ENCODE measurements at places on chromosomes 4 and X.

- DNase-seq, result no peak
Measured at GRCh38 chr4:95095348-95095974, 337.7 kb downstream of the BMPR1B start.

DNA sequence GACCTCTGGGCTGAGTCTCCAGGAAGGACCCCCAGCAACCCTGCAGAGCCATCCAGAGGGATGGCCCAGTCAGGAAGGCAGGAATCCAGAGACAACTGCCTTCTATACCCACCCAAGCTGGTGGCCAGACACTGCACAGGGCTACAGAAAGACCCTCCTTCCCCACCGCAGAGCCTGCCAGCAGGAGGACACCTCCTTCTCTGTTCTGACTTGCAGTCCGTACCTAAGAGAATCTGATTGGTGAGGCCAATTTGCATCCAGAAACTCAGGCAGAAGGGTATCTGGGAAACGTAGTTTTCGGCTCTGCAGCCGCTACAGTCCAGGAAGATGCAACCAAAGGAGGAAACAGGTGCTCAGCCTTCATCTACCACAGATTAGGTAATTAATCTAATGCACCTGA is 155.4 kb upstream of the FRG1 start:
- DNase-seq, result no peak

DNA sequence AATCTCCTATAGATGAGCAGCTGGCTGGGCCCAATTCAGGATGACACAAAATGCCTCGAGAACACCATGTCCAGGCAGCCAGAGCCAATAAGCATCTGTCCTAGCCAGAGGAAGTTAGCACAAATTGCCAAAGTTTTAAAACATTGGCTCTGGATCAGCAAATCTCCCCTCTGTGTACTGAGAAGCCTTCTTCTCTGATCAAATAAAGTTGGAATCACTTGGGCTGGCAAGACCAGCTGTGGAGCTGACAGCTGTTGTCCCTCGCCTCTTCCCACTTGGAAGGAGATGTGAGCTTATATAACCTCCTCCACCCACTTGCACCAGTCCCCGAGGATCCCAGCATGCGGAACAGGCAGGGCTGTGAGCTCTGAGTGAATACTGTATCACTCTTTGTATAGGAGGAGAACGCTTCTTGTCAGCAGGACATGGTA is 183.9 kb downstream of the OPHN1 start:
- no peak for DNase-seq

- DNase-seq, result no peak
Measured at GRCh38 chr4:18041114-18041513, 19.6 kb upstream of the LCORL start.

- no peak for DNase-seq
Measured at GRCh38 chr4:38920677-38921076, 53.1 kb downstream of the FAM114A1 start.

DNA sequence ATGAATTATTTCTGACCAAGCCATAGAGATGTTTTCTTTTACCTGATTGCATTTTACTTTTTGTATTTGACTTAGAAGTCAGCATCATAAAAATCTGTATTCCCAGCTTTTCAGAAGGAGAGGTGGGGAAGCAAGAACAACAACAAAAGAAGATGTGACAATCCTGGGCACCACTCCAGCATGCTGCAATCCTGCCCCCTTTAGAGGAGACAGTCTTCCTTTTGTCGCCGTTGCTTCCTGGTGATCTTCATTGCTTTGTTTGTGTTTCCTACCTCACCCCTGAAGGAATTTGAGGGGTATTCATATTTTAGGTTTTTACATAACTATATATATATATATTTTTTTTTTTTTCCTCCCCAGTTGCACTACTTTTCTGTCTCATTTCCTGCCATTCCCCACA is 3.7 kb downstream of the QRFPR start:
- DNase-seq, result no peak

GRCh38 chrX:82748906-82749505 is 759.1 kb upstream of the POU3F4 start:
- no peak for DNase-seq

DNA sequence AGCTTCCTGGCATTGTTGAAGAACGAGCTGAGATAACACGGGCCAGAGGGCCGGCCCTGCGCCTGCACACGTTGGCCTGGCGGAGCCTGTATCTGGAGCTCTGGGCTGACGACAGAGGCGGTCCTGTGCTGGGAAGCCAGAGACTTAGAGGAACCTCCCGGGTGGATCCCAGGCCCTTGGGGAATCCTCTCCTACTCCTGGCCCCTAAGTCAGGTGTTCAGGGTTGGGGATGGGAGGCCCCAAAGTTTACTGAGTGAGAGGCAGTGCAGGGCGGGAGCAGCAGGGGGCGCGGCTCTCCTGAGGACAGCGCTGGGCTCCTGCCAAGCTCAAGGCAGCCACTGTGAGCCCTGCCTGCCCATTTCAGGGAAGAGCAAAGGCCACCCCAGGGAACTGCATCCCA is 2.5 kb upstream of the HTRA3 start:
- DNase-seq, result no peak

DNA sequence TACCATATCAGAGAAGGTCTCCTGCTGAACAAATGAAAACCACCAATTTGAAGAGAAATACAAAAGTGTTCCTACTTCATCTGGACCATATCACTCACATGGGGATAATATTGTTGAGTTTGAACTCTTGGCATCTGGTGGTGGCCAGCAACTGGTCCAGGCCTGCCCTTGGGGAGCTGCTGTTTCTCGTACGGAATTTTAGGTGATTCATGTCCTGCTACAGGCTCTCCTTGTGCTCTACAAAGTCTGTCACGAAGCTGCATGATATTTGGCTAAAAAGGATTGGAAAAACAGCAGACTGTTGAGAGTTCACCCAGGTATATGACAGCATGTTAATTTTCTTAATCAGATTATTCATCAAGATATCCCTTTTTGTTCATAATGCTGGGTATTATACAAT is 42.2 kb downstream of the SEC31A start:
- DNase-seq, result no peak

- no peak for DNase-seq
Measured at GRCh38 chr4:75673959-75674328, 733 bp upstream of the G3BP2 start.

DNA sequence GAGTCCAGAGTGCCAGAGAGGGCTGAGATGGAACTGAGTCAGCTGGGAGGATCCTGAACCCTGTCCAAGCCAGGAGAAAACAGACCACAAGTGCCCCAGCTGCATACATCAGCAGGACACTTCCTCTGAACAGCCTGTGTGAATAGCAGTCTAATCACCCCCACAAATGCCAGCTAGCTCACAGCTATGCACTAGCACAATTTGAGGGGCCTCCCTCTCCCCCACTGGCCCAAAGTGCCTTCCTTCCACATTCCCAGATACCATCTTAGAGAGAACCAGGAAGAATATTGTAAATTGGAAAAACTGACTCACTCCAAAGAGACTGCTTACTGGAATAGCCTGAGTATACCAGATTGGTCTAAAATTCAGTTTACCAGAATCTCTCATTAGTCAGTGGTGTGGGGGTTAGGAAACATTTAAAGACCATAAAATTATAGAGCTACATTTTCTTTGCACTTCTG is 292.6 kb upstream of the KLF3 start:
- no peak for DNase-seq

- no peak for DNase-seq
Measured at GRCh38 chr4:148868191-148868590, 426.0 kb upstream of the NR3C2 start.

DNA sequence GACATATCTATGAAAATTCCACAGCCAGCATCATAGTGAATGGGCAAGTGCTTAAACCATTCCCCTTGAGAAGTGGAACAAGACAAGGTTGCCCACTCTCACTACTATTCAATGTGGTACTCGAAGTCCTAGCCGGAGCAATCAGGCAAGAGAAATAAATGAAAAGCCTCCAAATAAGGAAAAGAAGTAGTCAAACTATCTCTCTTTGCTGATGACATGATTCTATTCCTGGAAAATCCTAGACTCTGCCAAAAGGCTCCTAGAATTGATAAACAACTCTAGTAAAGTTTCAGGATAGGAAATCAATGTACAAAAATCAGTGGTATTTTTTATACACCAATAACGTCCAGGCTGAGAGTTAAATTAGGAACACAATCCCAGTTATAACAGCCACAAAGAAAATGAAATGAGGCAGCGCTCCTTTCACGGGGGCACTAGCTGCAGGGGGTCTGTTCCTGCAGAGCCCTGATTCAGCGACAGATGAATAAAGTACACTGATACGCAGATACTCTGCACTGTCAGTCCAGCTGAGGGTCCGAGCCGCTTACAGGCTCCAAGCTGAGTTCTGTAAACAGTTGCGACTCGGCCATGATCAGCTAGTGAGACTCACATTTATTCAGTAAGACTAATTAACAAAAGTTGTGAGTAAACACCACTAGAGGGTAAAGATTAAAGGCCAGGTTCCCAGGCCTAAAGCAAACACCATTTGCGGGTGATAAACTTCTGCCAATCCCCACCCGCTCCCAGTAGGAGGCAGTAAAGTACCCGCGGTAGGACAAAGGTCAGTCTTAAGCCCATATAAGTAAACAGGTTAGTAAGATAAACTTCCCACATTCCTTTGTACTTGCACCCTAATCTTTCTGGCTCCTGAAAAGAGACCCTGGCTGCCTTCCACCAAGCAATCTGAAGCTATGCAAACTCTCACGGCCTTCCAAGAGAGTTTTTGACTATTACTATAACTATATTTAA is 290.6 kb upstream of the GRID2 start:
- DNase-seq, result no peak

- DNase-seq, result no peak
Measured at GRCh38 chrX:107845625-107846024, 20.0 kb downstream of the MID2 start.

- no peak for DNase-seq
Measured at GRCh38 chr4:124777007-124777406, 64.5 kb upstream of the ANKRD50 start.

GRCh38 chr4:149885896-149886295 is 70.3 kb upstream of the IQCM start:
- no peak for DNase-seq

DNA sequence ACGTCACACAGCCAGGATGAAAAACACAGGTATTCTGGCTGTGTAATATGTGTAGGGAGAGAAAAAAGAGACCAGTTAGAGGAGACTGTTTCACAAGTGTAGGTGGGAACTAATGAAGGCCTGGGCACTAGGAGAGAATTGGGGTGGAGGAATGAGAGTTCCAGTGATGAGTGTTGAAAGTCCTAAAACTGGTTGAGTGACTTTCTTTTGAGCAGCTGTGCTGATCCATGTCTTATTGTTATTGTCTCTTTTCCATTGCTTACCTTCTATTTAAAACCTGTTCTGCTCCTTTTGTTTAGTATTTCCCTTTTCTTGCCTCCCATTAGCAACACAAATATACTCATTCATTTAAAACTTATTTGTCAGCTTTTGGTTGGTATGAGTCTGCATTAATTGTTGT is 88.7 kb downstream of the PDLIM5 start:
- DNase-seq, result no peak

DNA sequence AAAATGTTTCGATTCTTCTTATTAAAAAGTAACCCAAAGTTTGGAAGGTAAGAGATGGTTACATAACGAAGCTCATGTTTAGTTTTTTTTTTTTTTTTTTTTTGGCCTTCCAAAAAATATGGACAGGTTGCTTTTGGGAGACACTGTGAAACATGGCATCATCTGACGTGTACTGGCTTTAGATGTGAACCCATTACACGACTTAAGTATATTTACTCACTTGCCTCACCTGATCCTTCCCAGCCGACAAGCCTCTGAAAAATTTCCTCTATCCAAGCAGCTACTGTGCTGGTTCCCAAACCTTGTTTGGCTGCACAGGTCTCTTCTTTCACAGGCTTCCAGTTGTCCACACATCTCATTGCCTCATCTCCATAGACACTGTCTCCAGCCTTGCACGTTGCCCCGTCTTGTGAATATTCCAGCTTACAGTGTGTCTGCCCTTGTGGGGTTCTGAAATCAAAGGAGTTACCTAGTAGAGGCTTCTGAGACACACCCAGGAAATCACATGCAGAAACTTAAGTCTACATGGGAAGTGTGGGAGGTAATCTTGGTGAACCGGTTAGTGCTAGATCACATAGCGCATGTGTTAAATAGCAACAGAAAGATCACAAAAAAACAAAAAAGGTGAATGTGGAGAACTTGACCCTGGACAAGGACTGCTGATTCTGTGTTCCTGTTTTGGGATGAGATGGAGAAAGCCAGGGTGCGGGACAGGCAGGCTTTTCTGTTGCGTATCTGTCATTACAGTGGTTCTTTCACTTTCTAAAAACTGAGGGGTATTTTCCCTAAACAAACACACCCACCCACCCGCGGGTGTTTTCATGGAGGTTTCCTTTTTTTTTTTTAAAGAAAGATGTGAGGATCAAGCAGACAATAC is 328.6 kb downstream of the ARHGAP10 start:
- no peak for DNase-seq

DNA sequence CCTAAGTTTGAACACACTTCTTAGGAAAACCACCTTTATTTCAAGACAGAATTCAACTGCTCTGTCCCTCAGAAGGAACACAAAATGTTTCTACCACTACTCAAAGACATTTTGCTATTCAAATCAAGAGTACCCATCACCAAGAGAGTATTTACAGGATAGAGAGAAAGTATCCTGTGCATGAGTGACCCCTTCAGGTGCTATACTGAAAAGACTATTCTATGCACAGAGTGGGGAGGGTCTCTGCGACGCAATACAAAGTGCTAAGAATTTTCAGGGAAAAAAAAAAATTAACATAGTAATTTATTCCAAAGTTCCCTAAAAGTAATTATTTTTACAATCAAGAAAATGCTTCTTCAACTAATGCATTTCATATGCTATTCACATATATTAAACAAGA is 346.4 kb upstream of the FAM241A start:
- no peak for DNase-seq

DNA sequence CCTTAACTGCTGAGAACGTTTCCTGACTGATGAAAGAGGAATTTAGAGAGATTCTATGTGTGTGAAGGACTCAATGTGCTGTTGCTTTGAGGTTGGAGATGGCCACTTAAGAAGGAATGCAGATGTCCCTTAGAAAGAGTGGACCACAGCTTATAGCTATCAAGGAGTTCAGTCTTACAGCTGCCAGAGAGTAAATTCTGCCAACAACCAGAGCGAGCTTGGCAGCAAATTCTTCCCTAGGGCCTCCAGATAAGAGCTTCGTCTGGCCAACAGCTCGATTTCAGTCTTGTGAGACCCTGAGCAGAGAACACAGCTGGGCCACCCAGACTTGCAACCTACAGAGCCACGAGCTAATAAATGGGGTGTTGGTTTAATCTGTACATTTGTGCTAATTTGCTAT is 21.8 kb downstream of the MID1 start:
- no peak for DNase-seq
